ENCODE measurements at places on chromosomes 2 and 18.

DNA sequence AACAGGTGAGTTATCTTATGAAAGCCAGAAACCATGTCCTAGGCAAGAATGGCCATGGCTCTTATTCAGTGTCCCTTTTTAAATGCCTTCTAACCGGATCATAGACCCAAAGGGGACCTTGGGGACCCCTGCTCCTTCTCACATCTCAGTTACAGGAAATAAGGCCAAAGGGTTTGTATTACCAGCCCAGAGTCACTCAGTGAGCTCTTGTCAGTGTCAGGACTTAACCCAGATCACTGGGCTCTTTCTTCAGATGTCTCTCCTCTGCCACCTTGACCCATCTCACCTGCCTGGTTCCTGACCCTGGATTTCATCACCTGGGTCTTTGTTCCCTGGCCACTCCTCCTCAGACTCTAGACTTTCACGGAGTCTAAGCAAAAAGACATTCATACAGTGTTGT, 556.7 kb downstream of the CMPK2 start:
- no peak for DNase-seq

- no peak for DNase-seq
These were observed 140.0 kb downstream of the ZEB2 start for GRCh38 chr2:144379851-144380311.

GRCh38 chr2:65360441-65360840, 72.0 kb downstream of the SPRED2 start:
- no peak for DNase-seq

- DNase-seq, result no peak
These were observed 24.1 kb downstream of the PRKD3 start for GRCh38 chr2:37300578-37300977.

DNA sequence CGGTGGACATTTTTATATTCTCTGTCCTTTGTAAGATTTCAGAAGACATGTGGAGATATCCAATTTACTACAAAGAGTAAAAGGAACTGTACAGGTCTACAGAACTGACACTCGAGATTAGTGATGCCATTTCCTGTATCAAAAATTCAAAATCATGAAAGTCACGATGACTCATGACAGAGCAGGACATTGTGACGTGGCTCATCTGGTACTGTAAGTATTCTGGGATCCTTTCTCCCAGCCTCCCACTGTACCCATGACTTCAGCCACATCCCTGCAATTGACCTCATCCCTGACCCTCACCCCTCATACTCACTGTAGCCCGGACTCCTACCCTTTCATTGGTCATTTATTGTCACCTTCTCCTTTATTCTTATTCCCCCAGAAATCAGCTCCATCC, 736.5 kb downstream of the EPHA4 start:
- no peak for DNase-seq

DNA sequence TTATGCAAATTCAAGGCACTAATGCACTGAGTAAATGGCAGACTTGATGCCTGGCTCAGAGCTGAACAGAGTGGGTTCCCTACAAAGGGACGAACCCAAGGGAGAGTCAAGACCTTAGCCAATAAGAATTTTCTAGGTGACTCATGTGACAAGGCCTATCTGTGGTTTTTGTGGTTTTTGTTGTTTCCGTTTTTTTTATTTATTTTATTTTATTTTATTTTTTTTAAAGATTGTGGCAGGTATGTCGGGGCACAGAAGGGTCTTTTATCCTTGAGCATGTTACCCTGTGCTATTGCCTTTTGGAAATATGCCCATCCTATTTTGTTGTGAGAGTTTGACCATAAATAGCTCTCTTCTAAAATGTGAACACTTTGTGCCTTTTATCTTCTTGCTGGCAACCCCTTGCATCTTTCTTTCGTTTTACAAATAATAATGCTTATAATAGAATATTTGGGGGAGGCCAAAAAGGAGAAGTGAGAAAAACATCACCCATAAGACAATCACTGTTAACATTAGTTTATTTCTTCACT, 113.4 kb upstream of the AQP4 start:
- no peak for DNase-seq

DNA sequence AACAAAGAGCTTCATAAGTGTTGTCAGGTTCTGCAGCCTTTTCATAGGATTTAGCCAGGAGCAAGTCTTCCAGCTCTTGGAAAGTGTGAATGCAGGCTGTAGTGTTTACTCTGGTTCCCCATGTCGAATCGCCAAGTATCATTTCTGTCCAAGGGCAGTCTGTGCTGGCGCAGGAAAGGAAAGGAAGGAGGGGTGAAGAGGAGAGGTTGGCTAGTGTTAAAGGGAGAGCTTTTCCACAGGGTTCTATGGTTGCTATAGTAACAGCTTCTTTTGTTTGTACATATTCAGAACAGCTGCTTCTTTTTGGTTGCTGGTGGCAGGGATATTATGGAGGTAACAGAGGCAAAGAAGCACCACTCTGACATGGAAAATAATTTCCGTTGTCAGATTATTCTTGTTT, 69.9 kb downstream of the KCNH7 start:
- no peak for DNase-seq

DNA sequence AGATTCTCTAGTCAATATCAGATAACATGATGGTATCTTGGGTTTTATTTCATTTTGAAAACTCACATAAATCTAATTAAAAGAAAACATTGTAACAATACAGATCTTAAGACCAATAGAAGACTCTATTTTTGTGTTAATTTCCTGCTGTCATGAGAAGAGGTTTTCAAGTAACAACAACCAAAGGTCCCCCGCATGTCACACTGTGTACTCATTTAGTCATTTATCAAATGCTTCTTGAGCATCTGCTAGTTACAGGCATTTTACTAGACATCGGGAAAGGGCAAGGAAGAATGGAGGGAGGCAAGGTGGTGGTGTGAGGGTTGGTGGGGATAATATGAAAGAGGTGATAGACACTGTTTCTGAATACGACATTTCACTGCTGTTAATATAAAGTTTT, 77.7 kb upstream of the CHRNA1 start:
- no peak for DNase-seq

- no peak for DNase-seq
These were observed 152.5 kb downstream of the CYP26B1 start for GRCh38 chr2:71995067-71995665.

DNA sequence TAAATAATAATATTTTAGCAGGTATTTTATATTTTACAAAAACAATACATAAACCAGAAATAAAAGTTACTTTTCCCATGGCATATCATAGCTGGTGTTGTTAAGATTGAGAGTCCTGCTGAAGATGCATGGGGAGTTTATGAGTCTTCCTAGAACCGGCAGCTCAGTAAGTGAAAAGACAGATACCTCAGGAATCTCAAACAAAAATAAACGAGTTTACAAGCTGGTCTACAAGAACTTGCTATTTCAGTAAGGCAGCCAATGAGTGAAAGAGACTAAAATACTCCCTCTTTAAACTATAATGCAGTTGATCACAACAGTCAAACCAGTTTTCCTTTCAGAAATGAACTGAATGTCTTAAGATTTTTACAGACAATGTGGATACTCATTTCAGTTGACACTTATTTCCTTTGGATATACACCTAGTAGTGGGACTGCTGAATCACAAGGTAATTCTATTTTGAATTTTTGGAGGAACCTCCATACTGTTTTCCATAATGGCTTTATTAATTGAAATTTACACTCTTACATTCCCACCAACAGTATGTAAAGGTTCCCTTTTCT, 8.9 kb downstream of the GAREM1 start:
- no peak for DNase-seq

GRCh38 chr18:76450452-76451395, 44.3 kb downstream of the ZNF516 start:
- no peak for DNase-seq

DNA sequence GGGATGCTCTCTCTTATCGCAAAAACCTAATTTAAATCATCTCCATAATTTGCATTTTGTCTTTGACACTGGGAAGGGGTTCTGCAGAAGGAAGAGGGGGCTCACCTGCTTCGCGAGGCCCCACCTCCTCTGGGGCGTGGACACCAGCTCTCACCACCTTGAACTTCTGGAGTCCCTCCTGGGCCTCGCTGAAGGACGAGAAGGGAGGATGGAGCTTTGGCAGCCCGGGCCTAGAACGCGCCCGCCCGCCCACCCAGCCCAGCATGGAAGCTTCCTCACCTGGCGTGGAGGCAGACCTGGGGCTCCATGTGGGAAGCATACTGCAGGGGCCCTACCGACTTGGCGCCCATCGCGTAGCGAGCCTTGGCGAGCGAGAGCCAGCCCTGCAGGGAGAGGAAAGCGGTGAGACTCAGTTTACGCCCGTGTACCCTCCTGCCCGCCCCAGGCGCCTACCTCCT, 1.1 kb upstream of the IMP4 start:
- DNase-seq, result no peak

GRCh38 chr2:47744074-47744473, 38.9 kb upstream of the MSH6 start:
- no peak for DNase-seq

GRCh38 chr2:16012626-16013358, 72.4 kb downstream of the MYCN start:
- no peak for DNase-seq

- no peak for DNase-seq
These were observed 30.9 kb upstream of the GIGYF2 start for GRCh38 chr2:232666051-232666805.

DNA sequence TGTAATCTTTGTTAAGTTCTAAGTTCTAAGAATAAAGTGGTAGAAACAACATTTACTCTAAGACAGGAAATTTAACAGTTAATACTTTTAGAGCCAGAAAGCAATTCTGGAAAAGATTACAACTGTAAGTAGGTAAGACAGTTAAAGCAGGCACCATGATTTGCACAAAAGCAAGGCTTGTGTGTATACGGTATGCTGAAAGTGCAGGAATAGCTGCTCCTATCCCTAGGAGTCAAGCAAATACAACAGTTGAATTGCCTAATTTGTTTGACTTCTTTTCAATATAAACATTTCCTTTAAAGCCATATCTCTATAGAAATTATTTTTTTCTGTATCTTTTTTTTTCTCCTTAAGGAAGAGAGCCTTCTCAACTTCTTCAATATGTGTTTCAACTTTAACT, 116.4 kb downstream of the KCNJ3 start:
- no peak for DNase-seq

GRCh38 chr2:239898292-239898925, 126.7 kb downstream of the NDUFA10 start:
- no peak for DNase-seq

DNA sequence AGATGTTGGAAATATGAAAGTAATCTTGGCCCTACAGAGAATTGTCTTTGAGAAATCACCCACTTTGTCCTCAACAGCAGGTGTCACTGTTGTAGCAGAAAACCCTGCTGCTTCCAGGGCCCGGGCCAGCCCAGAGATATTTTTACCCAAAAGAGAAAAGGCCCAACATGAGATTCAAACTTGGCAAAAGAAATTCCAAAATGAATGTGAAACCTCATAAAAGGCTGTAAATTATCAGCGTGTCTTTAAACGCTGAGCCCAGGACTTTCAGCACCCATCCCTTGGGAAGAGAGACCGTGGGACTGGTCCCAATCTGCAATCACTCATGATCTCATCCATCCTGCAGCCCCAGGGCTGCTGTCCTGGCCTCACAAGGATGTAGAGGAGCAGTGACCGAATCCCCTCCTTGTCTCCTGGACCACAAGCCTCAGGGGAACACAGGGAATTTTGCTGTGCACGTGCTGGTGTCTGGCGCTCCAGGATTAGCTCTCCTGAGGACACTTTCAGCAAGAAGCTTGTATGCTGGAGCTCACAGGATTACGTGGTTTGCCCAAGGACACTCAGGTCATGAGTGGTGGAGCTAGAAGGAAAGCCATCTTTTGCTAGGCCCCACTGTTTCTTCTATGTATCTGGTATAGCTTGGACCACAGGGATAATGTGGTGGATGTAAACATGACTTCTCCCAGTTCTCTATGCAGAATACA, 202.1 kb downstream of the RNF144A start:
- DNase-seq, result no peak

GRCh38 chr2:206408323-206409320, 34.7 kb upstream of the ADAM23 start:
- no peak for DNase-seq

- no peak for DNase-seq
These were observed 35.5 kb downstream of the EML6 start for GRCh38 chr2:54758951-54759350.

DNA sequence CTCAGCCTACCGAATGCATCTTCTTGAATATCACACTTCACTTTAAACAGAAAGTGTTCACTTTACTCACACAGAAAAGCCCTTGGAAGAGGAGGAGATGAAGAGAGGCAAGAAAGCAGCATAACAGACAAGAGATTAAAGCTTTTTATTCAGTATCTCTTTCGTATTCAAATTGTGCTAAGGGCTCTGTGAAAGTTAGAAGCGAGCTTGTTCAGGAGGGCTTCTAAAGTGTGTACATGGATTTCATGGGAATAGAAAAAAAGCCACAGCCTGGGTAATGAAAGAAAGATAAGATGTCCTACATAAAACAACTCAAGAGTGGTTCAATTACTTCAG, 531.9 kb downstream of the TMEM182 start:
- no peak for DNase-seq

GRCh38 chr18:73352546-73352945, 484.8 kb upstream of the NETO1 start:
- no peak for DNase-seq

GRCh38 chr2:35503738-35504199, 851.8 kb upstream of the CRIM1 start:
- no peak for DNase-seq

DNA sequence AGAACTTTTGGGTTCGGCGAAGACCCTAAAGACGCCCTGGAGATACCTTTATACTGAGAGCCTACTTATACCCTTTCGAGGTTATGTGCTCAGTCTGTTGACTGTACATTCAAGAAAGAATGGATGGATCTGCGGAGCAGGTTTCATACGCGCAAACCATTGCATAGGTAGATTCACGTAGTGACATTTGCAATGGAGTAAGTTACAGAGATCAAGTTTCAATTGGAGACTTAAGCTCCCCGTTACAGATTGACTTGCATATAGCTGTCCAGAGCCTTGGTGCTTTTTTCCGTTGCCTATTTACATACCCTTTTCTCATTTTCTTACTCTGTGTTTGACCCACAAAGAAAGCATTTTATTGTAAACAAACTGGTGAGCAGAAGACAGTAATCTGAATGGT, 923 bp downstream of the PSMD1 start:
- no peak for DNase-seq

DNA sequence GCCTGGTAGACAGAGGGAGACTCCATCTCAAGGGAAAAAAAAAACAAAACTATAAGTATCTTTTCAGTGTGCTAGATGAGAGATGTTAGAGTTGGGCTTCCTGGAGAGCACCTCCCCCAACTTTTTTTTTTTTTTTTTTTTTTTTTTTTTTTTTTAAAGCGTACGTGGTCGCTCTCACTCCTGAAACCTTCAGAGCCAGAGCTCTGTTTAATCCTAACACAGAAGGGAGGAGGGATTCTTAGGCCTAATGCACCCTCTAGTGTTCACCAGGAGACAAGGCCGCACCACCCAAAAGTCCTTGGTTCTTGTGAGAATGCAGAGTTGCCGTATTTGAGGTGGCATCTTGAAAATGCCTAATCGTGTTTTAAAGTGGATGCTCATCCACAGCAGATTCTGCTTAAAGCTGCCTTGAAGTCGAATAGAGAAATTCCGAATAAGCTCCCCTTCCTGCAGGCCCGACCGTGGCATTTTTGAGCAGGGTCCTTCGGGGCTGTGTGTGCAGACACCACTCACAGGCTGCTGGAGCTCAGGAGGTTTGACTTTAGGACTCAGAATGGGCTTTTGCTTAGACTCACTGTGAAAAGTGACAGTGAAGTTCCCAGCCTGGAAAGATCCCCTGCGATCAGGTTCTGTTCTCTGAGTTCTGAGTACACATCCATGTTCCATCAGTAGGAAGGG, 252.6 kb downstream of the AGAP1 start:
- no peak for DNase-seq

All from activated CD8-positive, alpha-beta memory T cell treated with anti-CD3 and anti-CD28 coated beads for 4 hours (primary cell).